ENCODE measurements at places on chromosomes 13 and 19.

- DNase-seq: no peak
These were observed 46.4 kb upstream of the FAM216B start for GRCh38 chr13:42735010-42735409.

DNA sequence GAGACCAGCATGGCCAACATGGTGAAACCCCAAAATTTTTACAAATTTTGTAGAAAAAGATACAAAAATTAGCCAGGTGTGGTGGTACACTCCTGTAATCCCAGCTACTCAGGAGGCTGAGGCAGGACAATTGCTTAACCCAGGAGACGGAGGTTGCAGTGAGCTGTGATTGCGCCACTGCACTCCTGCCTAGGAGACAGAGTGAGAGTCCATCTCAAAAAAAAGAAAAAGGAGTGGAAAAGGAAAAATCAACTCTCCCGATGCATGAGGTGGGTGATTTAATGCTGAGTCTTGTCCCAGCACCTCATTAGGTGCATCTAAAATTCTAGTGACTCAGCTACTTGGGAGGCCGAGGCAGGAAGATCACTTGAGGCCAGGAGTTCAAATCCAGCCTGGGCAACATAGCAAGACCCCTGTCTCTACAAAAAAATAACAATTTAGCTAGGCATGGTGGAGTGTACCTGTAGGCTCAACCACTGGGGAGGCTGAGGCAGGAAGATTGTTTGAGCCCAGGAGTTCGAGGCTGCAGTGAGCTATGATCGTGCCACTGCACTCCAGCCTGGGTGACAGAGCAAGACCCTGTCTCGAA, 19.8 kb downstream of the GTPBP3 start:
- no peak for DNase-seq

GRCh38 chr13:31250435-31250834, 50.7 kb downstream of the B3GLCT start:
- no peak for DNase-seq

- DNase-seq: no peak
These were observed 1.3 kb upstream of the PPAN start for GRCh38 chr19:10104665-10105508.

GRCh38 chr13:102940143-102940542, 94.3 kb downstream of the ERCC5 start:
- DNase-seq: no peak

DNA sequence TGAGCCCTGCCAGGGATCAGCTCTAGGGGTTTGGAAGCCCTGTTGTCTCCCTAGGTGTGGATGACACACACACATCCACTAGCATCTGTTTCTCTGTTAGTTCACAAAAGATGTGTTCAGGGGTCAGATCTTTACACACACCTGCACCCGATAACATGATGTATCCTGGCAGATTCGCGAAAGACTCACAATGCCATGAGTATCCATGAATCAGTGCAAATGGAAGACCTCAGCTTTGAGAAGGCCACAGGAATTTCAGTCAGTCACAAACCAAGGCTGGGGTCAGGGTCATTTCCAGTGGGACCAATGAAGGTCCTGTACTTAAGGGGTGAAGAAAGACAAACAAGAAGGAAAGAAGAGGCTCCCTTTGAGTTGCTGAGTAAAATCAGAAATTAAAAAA, 898.2 kb downstream of the UQCRFS1 start:
- no peak for DNase-seq

GRCh38 chr13:88800505-88800904, 1129.3 kb downstream of the SLITRK5 start:
- no peak for DNase-seq

DNA sequence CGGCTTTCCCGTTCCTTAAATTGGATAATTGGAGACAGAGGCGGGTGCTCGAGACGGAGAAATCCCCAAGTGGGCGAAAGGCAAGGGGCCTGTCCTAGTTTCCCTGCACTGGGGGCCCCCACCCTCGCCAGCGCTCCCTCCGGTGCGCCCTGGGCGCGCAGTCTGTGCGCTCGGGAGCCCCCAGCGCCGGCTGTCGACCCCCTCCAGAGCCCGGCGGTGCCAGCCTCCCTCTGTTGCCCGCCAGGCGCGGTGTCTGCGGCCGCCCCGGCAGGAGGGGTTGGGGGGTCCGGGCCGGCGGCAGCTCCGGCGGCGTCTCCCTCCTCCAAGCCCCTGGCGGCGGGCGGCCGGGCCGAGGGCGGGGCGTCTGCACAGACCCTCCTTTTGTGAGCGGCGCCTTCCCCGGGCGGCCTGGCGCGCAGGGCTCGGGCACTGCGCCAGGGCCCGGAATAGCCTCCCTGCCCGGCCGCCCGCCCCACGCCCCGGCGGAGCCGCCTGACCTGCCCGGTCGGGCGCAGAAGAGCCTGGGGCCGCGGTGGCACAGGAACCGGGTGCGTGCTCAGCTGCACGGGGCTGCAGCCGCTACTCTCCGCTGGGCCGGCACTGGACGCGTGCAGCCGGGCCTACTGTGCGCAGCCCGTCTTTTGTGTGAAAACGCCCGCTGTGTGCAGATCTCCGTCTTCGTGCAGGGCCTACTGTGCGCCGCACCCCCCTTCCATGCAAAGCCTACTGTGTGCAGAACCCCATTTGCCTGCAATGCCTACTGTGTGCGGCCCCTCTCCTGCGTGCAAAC, 13.2 kb downstream of the GADD45B start:
- no peak for DNase-seq

DNA sequence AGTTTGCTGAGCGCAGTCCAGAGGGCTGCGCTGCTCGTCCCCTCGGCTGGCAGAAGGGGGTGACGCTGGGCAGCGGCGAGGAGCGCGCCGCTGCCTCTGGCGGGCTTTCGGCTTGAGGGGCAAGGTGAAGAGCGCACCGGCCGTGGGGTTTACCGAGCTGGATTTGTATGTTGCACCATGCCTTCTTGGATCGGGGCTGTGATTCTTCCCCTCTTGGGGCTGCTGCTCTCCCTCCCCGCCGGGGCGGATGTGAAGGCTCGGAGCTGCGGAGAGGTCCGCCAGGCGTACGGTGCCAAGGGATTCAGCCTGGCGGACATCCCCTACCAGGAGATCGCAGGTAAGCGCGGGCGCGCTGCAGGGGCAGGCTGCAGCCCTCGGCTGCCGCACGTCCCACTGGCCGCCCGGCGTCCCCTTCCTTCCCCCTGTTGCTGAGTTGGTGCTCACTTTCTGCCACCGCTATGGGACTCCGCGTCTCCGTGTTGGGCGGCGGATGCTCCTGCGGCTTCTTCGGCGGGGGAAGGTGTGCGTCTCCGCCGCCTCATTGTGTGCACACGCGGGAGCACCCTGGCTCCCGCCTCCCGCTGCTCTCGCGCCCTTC, 772 bp downstream of the GPC6 start:
- peak; percentile 73 for DNase-seq

DNA sequence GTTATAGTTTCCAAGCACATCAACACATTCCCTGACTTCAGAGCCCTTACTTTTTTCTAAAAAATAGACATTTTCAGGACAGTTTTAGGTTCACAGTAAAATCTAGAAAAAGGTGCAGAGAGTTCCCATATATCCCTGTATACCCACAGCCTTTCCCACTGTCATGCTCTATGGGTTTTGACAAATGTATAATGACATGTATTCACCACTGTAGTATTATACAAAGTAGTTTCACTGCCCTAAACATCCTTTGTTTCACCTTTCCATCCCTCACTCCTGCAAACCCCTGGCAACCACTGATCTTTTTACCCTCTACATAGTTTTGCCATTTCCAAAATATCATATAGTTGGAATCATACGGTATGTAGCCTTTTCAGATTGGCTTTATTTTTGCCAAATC, 15.6 kb downstream of the NAA16 start:
- DNase-seq: no peak

Data from SK-N-DZ (cell line).